ENCODE measurements at places on chromosomes 6 and 20.
A peak's percentile ranks its signal among the peaks of the same experiment; 100 is the strongest.

DNA sequence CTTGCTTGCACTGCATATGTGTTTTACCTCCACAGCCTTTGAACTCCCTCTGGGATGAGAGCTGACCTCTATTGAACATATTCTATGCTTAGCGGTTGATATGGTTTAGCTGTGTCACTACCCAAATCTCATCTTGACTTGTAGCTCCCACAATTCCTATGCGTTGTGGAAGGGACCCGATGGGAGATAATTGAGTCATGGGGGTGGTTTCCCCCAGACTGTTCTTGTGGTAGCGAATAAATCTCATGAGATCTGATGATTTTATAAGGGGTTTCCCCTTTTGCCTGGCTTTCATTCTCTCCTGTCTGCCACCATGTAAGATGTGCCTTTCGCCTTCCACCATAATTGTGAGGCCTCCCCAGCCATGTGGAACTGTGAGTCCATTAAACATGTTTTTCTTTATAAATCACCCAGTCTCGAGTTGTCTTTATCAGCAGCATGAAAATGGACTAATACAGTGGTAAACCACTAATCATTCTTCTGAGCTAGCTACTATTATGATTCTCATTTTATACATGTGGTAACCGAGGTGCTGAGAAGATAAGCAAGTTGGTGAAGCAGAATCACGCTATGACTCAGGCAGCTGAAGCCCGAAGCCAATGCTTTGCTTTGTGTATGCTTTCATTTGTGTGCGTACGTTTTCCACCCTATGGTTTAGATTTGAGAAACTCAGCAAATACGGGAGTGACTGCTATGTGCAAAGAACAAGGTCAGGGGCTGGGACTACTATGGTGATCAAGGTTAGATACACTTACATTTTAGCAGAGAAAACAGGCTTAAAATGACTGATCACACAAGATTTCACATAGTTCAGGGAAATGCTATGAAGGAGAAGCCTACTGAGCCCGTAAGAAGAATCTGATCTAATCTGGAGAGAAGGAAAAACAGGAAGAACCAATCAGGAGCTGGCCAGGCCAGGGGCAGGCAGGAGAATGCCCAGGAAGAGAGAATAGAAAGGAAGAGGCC is 363.5 kb downstream of the ESR1 start:
- DNase-seq = peak; percentile 21

- no peak for DNase-seq
These were observed 36.4 kb downstream of the ANKRD60 start for GRCh38 chr20:58192065-58192464.

GRCh38 chr20:536426-537010 is 7.1 kb downstream of the CSNK2A1 start:
- no peak for DNase-seq

GRCh38 chr6:129852257-129852858 is 8.8 kb downstream of the TMEM244 start:
- DNase-seq = no peak

GRCh38 chr6:42264162-42264851 is 46.6 kb upstream of the MRPS10 start:
- DNase-seq = no peak

Data from AG04450 (cell line).